T-helper 2 cell (primary cell): ENCODE measurements at places on chromosomes 1 and 21.

- DNase-seq: no peak
These were observed 2.3 kb upstream of the SLC2A5 start for GRCh38 chr1:9071554-9072235.

- DNase-seq: no peak
These were observed 14.8 kb upstream of the TMEM240 start for GRCh38 chr1:1554926-1555915.

GRCh38 chr1:78843111-78843510 is 163.4 kb downstream of the ADGRL4 start:
- DNase-seq: no peak

- DNase-seq: no peak
These were observed 94.2 kb downstream of the DTL start for GRCh38 chr1:212129781-212130180.

DNA sequence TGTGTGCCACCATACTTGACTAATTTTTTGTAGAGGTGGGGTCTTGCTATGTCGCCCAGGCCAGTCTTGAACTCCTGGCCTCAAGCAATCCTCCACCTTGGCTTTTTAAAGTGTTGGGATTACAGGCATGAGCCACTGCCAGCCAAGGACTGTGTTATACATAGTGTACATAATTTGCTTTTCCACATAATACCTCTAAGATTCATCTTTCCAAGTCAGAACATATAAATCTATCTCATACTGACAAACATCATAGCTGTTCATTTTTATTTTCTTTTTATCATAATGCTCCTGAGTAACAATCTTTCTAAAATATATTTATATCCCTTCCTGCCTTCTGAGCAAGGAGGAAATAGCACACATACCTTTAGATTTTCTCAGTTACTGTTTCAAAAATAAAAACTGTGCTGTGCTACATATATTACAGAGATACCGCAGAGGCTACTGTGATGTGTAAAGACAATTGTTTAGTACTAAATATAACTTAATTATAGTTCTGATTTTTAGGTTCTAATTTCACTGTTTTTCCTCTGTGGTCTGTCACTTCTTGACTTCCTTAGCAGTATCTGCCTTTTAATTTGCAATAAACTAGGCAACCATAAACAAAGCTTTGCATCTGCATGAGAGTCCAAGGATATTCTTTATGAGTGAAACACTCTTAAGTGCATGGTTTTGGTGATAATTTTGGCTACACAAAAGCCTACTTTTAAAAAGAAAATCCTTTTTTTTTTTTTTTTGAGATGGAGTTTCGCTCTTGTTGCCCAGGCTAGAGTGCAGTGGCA is 59.3 kb downstream of the EYA3 start:
- DNase-seq: no peak

GRCh38 chr1:213374369-213374768 is 323.3 kb downstream of the RPS6KC1 start:
- peak; percentile 27 for DNase-seq

- DNase-seq: no peak
These were observed 4.9 kb upstream of the PRDM2 start for GRCh38 chr1:13694886-13695684.

DNA sequence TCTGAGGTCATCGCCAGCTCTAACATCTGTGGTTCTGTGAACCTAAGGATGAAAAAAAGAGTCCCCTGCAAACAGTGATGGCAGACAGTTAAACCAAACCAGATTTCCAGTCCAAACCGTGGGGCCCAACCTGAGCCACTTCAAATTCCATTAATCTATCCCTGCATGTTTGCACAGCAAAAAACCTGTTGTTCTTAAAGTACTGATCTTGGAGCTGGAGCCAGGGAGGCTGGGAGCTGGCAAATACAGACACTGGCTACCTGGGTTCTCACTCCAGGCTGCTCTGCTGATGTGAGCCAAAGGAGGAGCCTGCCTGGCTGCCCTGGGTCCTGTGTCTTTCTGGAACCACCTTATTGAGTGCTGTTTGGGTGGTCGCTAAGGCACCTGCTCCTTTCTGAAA is 16.4 kb downstream of the LDLRAD1 start:
- no peak for DNase-seq

GRCh38 chr1:88168126-88168525 is 515.9 kb upstream of the PKN2 start:
- no peak for DNase-seq

DNA sequence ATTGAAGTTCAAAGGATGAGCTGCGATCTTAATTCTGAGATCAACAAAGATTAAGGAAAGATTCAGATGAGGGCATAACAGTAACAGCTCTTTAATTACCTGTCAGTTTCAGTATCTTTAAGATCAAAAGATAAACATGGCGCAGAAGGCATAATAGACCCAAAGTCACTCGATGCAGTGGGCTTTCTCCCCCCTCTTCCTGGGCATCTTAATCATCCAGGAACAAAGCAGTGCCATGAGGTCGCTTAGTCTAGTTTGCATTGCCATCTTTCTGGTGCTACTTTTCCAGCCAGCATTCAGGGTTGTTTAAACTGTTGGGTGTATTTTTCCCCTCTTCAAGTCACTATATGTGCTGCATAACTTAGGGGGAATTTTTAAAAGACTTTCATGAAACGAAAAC is 72.3 kb downstream of the HUNK start:
- DNase-seq: no peak

- peak; percentile 66 for DNase-seq
These were observed at the start of gene CD244 for GRCh38 chr1:160862203-160863060. Gene CD244 (minus strand): TSS chr1:160862887. CDS start chr1:160862677, 210 bp downstream.

DNA sequence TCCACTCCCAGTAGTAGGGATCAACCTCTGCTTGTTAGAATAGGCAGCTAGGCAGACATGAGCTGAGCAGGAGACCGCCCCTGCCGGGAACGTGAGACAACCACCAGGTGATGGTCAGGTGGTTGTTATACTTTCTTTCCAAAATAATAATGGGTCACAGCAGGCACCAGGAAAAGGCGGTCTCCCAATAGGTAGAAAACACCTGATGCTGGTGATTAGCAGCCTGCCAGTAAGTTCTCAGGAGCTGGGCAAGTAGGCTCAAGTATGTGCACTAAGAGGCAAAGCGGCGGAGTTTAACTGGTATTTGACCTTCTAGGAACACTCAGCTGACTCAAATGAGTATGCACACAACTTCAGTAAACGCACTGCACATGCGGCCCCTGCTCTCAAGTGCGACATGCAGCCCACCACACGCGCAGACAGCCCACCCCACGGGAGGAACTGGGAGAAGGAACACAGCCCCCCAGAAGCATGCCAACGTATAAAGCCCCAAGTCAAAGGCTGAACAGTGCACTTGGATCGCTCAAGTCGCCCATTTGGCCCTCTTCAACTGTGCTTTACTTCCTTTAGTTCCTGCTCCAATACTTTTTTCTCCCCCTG is 80.0 kb downstream of the DESI2 start:
- no peak for DNase-seq

- DNase-seq: no peak
These were observed 47.3 kb downstream of the ST6GALNAC3 start for GRCh38 chr1:76121850-76122249.

DNA sequence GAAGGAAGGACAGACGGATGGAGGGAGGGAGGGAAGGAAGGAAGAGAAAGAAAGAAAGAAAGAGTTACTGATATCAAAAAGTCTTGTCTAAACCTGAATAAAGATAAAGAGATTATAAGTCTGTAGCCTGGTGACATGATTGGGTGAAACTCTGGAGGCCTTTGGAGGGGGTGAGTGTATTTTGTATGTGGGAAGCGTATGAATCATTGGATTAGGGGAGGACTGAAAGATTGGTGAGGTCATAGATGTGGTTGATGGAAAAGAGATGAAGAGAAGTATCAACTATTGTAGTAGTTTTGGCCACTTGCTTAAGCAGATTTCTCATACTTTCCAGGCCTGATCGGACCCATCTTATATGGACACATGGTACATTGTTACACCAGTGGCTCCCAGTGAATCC is 11.5 kb upstream of the KCNJ6 start:
- DNase-seq: no peak

DNA sequence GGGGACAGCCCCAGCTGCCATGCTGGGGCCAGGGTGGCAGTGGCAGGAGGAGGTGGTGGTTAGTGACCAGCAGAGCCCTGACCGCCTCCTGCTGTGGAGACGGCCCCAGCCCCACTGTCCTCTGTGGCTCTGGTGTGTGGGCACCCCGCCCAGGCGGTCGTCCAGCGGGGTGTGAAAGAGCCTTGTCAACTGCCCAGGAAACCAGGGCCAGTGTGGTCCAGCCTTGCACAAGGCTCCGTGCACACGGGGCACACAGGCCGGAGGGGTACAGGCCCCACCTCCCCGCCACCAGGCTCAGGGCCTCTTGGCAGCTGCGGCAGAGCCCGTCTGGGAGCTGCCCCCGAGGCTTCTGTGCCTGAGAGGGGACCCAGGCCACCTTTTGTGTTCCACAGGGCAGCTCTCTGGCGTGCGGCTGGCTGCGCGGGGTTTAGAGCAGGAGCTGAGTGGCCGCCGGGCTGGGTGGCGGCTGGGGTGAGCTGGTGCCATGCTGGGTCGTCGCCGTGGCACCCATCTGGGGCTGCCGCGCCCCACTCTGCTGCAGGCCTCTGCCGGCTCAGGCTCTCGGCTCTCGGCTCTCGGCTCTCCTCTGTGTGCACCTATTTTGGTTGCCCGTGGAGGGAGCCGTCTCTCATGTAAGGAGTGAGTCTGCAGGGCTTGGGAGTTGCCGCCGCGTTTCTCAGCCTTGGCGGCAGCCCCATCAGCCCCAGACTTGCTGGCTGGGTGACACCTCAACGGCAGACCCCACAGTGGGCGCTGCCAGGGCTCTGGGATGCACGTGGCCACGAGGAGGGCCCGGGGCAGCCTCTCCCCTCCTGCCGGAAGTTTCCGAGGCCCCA is 36.1 kb downstream of the SLX9 start:
- no peak for DNase-seq

DNA sequence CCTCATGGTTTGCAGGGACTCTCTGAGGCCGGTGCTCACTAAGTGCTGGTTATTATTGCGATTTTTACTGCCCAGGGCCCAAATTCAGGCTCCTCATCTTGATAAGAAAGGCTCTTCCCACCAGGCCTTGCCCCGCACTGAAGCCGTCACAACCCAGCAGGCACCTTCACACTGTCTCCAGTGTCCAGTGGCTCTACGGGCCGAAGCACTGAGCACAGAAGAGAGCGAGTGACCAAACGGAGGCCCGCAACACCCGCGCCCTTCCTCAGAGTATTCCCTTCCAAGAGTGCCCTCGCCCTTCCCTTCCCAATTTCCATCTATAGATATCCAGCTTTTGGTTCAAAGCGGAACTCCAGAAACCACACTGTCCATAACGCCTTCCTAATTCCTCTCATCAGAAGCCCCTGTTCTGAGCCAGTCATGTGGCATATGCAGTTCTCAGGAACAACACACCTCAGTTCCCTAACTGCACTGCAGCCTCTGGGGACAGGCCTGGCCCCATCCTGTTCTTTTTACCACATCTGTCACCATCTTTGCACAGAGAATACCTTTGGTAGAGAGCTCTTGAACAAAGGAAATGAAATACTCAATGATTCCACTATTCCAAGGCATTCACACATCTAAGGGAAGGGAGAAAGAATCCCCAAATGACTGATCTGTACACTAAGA is 15.1 kb downstream of the FALEC start:
- no peak for DNase-seq

- DNase-seq: no peak
These were observed 18.1 kb upstream of the PCP4 start for GRCh38 chr21:39849014-39849655.

DNA sequence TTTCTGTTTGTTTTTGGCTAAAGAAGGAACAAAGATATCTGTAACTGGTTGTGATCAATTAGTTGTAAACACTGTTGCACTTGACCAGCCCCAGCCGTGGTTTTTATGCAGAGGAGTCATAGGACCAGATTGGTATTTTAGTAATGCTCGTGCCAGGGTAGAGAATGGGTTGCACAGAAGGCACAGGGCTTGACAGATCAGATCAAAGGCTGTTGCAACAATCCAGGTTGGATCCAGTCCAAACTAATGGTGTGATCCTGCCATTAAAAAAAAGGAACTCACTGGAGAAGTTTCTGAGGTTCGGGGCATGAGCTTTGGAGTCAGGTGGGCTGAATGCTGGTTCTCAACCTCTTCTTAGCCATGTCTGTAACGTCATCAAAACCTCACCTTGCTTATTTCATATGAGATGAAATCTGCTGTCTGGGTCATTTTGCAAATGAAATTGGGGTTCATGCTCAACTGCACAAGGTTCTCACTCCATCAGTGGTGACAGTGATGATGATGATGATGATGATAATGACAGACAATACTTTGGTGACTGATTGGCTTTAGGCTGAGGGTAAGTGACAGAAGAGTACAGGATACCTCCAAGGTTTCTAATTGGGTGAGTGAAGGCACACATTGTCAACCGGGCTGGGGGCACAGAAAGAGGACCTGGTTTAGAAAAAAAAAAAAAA is 43.1 kb downstream of the ZNF281 start:
- no peak for DNase-seq

- DNase-seq: no peak
These were observed 69.2 kb downstream of the RUNX3 start for GRCh38 chr1:24860841-24861240.

DNA sequence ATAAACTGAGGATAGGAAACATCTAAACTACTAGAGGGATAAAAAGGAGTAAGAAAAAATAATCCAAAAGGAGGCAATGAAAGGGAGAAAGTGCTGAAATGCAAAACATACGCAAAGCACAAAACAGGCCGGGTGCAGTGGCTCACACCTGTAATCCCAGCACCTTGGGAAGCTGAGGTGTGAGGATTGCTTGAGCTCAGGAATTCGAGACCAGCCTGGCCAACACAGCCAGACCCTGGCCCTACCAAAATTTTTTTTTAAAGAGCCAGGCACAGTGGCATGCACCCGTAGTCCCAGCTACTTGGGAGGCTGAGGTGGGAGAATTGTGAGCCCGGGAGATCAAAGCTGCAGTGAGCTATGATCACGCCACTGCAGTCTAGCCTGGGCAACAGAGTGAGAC is 10.5 kb downstream of the SPOCD1 start:
- no peak for DNase-seq

GRCh38 chr1:54220004-54220811 is 20.2 kb downstream of the MRPL37 start:
- no peak for DNase-seq

DNA sequence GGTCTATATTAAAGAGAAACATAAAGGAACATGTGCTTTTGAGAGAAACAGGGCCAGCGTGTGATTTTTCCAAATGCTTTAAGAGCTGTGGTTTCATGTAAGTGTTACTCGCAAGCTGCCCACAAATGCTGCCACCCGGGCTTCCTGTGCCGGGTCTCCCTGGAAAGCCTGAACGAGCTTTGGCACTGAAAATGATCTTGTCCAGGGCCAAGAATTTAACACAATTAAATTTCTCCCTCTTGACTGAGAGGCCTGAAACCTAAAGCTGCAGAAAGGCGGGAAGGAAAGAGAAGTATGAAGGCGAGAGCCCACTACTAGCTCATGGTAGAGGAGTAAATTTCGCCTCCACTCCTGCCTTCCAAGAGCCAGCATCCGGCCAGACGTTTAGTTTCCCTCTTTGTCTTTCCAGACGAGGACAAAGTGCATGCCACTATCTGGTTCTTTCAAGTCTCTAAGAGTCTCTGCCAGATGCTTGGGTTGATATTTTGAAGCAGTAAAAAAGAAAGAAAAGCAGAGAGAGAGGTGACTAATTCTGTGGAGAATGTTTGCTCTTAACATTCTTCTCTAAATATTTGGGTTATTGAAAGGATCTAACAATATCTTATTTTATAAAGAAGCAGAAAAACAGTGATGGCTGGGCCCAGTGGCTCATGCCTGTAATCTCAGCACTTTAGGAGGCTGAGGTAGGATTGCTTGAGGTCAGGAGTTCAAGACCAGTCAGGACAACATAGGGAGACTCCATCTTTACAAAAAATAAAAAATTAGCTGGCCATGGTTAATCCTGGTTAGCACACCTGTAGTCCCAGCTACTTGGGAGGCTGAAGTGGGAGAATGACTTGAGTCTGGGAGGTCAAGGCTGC is 100.0 kb upstream of the HNRNPU start:
- DNase-seq: no peak
